ENCODE measurements at places on chromosomes 7 and 10. TPM values are rescaled to one million over a fixed set of nuclear protein-coding genes. Genes with fewer than 3 reads are reported as not detected.

Gene BRAF
- polyA plus RNA-seq = 16.4 TPM

- DNase-seq = no peak
Observed at GRCh38 chr10:117619223-117619622, 76.7 kb downstream of the EMX2 start.

- no peak for DNase-seq
Observed at GRCh38 chr7:100711369-100711768, 5.4 kb downstream of the POP7 start.

Gene ACBD5
- polyA plus RNA-seq = 16.2 TPM

DNA sequence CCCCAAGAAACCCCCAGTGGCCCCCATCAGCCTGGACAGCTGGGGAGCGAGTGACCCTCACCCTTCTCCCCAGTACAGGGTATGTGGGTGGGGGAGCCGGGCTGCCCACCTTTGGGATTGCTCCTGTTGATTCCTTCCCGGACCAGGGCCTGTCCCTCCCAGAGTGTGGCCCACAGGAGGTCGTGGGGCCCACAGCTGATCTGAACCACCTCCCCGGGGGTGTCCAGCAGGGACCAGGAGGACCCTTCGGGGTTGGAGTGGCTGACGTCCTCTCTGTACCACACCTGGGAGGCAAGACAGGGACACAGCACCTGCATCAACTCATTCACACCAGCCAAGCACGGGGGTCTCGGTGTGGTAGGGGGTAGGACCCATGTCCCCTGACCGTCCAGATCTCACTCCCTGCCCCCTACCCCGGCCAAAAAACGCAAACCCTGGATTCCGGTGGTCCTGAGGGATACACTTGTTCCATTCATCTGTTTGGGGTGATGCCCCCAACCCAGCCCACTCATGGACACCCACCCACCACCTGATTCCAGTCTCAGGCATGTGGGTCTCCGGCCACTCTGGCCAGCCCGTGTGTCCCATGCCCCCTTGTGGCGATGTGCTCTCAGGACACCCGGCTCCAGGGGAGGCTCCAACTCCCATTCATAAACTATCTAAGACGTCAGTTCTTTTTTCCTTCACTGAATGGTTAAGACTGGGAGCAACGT is 10.9 kb downstream of the TECPR1 start:
- peak; percentile 59 for DNase-seq
